Activated CD8-positive, alpha-beta T cell treated with anti-CD3 and anti-CD28 coated beads, Interleukin-2, amount 10 ng/mL, durations not matched to agents 7 days and 5 days (primary cell): ENCODE measurements at places on chromosomes 12 and 14. TPM values are rescaled to one million over a fixed set of nuclear protein-coding genes. Genes with fewer than 3 reads are reported as not detected.

Gene FBLN5
- total RNA-seq, result 1.6 TPM

DNA sequence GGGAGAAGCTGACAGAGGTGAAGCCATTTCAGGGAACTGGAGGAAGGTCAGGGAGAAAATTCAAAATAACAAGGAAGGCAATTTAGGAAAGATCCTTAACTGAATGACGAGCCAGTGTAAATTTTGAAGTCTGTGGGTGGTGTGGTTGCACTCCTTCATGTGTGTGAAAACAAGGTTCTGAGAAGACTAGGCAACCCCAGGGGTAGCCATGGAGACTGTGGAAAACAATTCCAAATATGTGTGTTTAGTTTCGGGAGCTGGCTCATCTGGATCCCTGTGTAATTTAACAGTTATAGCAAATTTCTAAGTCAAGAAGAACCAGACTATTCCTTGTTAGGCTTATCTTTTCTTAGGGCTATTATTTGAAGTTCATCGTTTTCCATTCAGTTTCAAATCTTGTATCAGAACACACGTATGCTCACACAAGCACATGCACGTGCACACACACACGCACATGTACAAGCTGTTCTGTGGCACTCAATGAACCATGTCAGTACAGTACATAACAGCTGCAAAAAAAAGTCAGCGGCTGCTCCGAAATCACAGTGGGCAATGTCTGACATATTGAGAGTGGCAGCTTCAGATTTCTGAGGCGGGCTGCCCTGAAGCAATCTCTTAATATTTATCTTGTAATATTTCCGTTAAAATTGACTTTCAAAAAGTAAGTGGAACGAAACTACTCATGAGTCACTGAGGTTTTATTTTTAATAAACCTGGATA lies 411.2 kb downstream of the AEBP2 start:
- no peaks in the 10 kb centered on the region for H3K4me1 ChIP-seq
- no peaks in the 10 kb centered on the region for H3K27me3 ChIP-seq
- no peak overlapping the region for H3K4me3 ChIP-seq

- no peaks in the 10 kb centered on the region for H3K27me3 ChIP-seq
- H3K27ac ChIP-seq, result no peak overlapping the region
These were observed 18.5 kb downstream of the TMEM132D start for GRCh38 chr12:129885287-129885686.

- no peaks in the 10 kb centered on the region for H3K4me1 ChIP-seq
- H3K4me3 ChIP-seq, result no peak overlapping the region
- DNase-seq, result no peak
- no peak overlapping the region for H3K27ac ChIP-seq
- peaks cover 18% of the 10 kb centered on the region for H3K27me3 ChIP-seq
- no peaks in the 10 kb centered on the region for H3K36me3 ChIP-seq
These were observed 52.3 kb upstream of the ATP2A2 start for GRCh38 chr12:110228756-110229155.

DNA sequence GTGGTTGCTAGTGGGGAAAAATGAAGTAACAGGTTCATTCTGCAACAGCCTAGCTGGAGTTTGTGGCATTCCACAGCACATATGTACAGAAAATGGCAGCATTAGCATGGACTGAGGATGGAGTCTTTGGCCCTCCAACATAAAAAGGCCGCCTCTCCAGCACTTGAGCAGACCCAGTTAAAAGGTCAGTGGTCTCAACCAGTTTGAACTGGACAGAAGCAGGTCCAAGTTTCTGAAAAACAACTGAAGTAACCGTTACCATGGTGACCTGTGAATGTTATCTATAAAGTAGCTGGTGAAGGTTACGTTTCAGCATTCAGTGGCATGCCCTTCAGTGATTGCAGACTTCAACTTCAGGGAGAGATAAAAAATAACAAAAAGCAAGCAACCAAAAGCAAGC lies 34.1 kb upstream of the OR10AD1 start:
- peaks cover 13% of the 10 kb centered on the region for H3K27me3 ChIP-seq
- H3K4me1 ChIP-seq, result no peaks in the 10 kb centered on the region
- no peak for DNase-seq
- H3K36me3 ChIP-seq, result no peaks in the 10 kb centered on the region

- no peak for DNase-seq
- H3K27me3 ChIP-seq, result no peaks in the 10 kb centered on the region
- H3K4me1 ChIP-seq, result no peaks in the 10 kb centered on the region
- no peak overlapping the region for H3K27ac ChIP-seq
These were observed 505.1 kb upstream of the SYT1 start for GRCh38 chr12:78359520-78359919.

DNA sequence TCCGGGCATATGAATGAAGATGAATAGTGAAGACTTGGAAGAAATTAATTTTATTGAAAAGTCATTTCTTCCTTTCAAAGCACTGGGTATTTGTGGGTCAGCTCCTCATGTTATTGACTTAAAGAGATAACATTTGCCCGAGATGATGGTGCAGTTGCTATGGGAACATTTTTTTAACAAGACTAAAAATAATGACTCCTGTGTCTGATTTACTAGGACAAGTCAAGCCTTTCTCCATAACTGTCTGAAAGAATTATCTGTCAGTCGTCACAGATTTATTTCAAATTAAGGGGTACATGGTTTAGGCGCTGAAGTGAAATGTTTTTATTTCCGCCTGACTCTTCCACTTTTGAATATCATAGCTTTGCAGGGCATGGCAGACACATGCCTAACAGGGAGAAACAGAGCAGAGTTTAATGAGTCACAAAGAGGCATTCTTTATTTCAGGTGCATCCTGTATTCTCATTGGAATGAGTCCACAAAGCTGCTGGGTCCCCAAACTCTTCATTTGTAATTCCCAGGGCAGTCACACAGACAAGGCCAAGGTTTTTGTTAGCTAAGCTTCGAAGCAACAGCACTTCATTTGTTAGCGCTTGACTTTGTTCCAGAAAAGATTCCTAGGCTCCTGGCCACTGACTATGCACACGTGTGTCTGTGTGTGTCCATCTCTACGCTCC lies 4.3 kb upstream of the GPHB5 start:
- no peaks in the 10 kb centered on the region for H3K36me3 ChIP-seq
- H3K27ac ChIP-seq, result no peak overlapping the region
- H3K4me1 ChIP-seq, result no peaks in the 10 kb centered on the region
- H3K27me3 ChIP-seq, result peaks cover 2% of the 10 kb centered on the region
- DNase-seq, result no peak
- no peak overlapping the region for H3K4me3 ChIP-seq

DNA sequence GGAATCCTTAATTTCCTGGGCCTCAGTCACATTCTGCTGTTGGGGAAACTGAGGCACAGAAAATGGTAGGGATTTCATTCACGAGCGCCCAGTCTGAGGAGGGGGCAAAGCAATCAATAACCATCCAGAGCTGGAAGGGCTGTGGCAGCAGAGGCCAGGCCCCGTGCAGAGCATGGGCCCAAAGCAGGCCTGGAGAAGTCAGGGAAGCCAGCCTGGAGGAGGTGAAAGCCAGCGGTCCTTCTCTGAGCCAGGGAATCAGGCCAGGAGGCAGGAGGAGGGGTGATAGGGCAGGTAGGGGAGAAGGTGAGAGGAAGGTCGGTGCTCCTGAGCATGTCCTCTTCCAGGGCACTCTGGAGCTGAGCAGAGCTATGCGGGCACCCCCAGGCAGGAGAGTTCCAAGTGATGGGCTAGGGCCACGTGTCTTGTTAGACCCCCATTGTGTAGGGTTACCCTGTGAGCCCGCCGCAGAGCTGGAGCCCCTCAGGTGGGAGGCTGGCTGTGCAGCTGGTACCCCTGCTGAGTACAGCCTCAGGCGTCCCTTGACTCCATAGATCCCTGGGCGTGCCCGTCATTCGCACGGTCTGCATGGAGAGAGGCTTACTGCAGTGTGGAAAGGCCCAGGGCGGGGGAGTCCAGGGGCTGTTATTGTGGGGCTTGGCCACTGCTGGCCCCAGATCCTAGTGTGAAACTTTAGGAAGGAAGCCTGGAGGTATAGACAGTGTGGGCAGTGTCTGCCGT lies 4.8 kb downstream of the TNFAIP2 start:
- H3K27me3 ChIP-seq, result peaks cover 6% of the 10 kb centered on the region
- DNase-seq, result no peak
- H3K36me3 ChIP-seq, result no peaks in the 10 kb centered on the region
- no peaks in the 10 kb centered on the region for H3K4me1 ChIP-seq

DNA sequence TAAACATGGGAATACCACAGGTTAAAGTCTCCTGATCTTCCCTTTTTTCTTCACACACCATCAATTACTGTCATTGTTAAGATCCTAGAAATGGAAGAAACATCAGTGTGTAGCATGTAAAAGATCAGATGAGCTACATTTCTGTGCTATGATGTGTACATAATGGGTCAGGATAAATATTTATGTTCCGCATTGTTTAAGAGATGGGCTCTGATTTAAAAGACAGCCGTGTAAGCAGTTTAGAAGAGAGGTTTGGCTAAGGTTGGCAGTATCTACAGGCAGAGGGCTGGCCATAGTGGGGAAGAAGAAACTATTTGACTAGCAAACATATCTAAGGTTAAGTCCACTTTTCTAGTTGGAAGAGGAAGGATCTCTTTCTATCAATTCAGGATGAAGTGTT lies 49.4 kb downstream of the LRRC9 start:
- no peak overlapping the region for H3K4me3 ChIP-seq
- no peaks in the 10 kb centered on the region for H3K36me3 ChIP-seq
- H3K4me1 ChIP-seq, result peaks cover 13% of the 10 kb centered on the region
- DNase-seq, result no peak

DNA sequence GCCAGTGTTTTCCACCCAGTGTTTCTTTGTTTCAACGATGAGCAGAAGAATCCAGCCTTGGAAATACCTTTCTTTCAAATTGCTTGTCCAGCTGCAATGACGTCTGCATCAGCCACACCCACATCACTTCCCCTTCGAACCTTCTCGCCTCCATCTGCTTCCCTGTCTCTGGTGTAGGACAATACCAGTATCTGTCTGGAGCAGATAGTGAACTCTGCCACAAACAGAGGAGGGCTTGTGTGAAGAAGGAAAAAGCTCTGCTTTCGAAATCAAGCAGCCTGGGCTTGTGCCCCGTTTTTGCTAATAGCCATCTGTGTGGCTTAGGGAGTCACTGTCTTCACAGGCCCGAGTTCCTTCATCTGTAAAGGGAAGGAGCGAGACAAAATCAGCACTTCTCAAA lies 415.4 kb downstream of the ZFP36L1 start:
- DNase-seq, result no peak
- peaks cover 61% of the 10 kb centered on the region for H3K4me1 ChIP-seq
- H3K27ac ChIP-seq, result no peak overlapping the region
- H3K27me3 ChIP-seq, result no peaks in the 10 kb centered on the region
- peaks cover 7% of the 10 kb centered on the region for H3K36me3 ChIP-seq
- H3K4me3 ChIP-seq, result no peak overlapping the region

DNA sequence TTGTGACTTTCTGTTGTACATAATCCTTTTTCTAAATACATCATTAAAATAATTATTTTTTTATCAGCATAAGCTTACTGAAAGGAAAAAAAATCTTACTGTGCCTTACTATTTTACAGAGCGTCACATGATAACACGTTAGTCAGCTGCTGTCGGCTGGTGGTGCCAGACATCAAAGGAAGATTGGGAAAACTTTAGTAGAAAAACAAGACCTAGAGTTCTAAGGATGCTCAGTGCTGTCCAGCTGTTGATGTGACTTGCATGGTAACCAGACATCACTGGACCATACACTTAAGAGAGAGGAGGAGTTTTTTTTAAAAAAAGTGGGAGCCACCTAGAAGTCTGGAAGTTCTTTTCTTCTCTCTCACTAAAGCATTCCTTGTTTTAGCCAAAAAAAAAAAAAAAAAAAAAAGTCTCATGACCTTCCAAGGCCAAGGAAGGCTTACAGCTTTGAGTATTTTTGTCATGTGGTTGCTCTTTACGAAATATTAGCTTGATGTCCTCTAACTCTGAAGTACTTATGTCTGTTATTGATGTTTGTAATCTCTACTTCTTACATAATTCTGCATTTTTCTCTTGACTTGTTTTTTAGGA lies 4.5 kb downstream of the RASSF8 start:
- H3K27me3 ChIP-seq, result peaks cover 33% of the 10 kb centered on the region
- DNase-seq, result no peak
- H3K4me1 ChIP-seq, result peaks cover 11% of the 10 kb centered on the region
- no peaks in the 10 kb centered on the region for H3K36me3 ChIP-seq

- no peak overlapping the region for H3K4me3 ChIP-seq
- no peak for DNase-seq
- peaks cover 2% of the 10 kb centered on the region for H3K27me3 ChIP-seq
- H3K27ac ChIP-seq, result no peak overlapping the region
- H3K4me1 ChIP-seq, result peaks cover 7% of the 10 kb centered on the region
These were observed 34.9 kb downstream of the LRTM2 start for GRCh38 chr12:1855241-1855640.

Gene TMCC3
- total RNA-seq, result 0.60 TPM

DNA sequence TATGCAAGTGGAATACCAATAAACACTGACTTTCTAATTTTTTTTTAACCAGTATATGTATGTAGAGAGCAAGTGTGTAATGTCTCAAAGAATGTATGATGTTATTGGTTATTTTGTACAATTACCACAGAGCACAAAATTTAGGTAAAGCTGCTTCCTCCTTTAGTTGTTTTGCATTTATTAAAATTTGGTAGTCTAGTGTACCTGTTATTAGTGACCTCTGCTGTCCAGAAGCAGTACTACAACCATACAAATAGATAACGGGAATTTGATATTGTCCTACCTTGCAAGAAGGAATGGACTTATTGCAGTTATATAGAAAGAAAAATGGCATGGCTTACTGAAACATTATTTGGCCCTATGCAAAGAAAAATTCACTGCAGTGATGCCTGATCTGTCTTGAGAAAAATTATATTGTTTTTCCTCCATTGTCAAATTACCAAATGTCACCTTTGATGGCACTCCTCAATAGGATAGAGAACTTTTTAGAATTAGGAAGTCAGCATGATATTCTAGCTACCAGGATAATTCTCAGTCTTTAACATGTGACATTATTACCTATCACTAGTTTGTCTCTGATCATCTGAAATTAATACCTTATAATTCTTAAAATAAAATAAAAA lies 153.9 kb upstream of the RMST start:
- no peaks in the 10 kb centered on the region for H3K36me3 ChIP-seq
- H3K27me3 ChIP-seq, result peaks cover 5% of the 10 kb centered on the region
- H3K27ac ChIP-seq, result no peak overlapping the region

DNA sequence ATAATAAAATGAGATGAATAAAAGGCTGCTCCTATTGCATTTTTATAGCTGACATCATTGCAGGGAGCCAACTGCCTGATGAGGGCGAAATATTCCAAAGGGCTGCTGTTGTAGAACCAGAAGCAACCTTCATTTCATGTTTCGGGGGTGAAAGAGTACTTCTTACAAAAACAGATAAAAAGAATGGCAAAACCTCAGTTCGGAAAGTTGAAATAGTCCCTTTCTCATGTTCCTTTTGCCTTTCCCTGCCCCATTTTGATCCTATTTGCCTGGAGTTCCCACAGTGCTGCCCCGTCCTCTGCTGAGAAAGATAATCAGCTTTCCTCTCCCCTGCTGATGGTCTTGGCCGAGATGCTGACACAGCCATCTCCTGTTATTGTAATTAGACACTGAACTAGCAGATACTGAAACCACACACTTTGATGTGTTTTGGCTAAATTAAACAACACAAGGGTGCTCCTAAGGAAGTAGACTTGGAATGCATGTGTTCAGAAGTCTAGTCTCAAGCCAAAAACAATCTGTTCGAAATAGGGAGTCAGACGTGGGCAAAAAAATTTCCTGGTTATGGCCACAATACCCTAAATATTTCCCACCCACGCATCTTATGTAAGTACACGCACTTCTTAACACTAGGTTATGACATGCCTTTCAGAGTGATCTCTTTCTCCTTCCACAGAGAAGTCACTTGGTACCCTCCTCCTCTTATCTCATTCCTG lies 117.2 kb downstream of the PPM1H start:
- no peak overlapping the region for H3K27ac ChIP-seq
- H3K27me3 ChIP-seq, result peaks cover 35% of the 10 kb centered on the region
- H3K36me3 ChIP-seq, result no peaks in the 10 kb centered on the region
- no peak overlapping the region for H3K4me3 ChIP-seq

Gene NINJ2
- total RNA-seq, result 8.0 TPM

- DNase-seq, result no peak
- H3K4me3 ChIP-seq, result no peak overlapping the region
- H3K27me3 ChIP-seq, result peaks cover 10% of the 10 kb centered on the region
- H3K27ac ChIP-seq, result no peak overlapping the region
These were observed 267.6 kb downstream of the DUSP6 start for GRCh38 chr12:89084751-89085150.
